Glutamatergic neuron (in vitro differentiated cells): ENCODE measurements at places on chromosomes 7 and 10. TPM values are rescaled to one million over a fixed set of nuclear protein-coding genes. Genes with fewer than 3 reads are reported as not detected.

- DNase-seq: no peak
Measured at GRCh38 chr7:100080907-100081534, 502 bp downstream of the ZNF3 start.

Gene PNLIPRP3
- not detected for total RNA-seq

GRCh38 chr10:123906296-123906695 is 14.7 kb upstream of the CPXM2 start:
- DNase-seq: no peak

Gene SGPL1
- total RNA-seq: 111 TPM

Gene AKR1C8
- not detected for total RNA-seq

DNA sequence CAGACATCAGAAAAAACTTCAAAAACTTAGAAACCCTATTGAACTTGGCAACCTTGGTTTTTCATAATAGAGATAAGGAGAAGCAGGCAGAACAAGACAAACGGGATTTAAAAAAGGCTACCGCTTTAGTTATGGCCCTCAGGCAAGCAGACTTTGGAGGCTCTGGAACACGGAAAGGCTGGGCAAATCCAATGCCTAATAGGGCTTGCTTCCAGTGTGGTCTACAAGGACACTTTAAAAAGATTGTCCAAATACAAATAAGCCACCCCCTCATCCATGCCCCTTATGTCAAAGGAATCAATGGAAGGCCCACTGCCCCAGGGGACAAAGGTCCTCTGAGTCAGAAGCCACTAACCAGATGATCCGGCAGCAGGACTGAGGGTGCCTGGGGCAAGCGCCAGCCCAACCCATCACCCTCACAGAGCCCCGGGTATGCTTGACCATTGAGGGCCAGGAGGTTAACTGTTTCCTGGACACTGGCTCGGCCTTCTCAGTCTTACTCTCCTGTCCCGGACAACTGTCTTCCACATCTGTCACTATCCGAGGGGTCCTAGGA is 115.3 kb downstream of the NRCAM start:
- no peak for DNase-seq

DNA sequence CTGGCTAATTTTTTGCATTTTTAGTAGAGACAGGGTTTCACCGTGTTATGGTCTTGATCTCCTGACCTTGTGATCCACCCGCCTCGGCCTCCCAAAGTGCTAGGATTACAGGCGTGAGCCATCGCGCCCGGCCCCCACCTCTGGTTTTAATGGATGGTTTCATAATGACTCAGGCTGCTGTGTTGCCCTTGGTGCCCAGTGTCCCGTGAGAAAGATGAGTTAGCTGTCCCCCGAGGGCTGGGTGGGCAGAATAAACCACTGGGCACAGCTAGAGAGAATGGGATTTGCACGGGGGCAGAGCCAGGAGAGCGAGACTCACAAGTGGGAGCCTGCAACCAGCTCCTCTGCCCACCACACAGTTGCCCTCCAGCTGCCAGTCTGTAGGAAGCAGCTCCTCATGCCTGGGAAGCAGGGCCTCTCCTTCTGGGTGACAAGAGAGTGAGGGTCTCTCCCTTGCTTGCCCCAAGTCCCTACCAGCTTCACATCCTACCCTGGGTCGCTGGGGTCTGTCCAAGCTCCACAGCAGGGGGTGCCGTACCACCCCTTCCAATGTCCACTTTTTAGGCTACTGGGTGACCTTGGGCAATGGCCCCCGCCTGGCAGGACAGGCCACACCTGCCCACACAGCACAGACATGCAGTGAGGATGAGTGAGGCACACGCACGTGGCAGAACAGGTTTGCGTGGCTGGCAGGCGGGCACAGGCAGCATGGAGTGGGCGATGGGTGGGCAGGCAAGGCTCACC is 16.1 kb upstream of the NDST2 start:
- DNase-seq: no peak

Gene ZNF736
- 9.6 TPM for total RNA-seq

GRCh38 chr7:108455551-108455997 is 662 bp downstream of the NRCAM start:
- no peak for DNase-seq

DNA sequence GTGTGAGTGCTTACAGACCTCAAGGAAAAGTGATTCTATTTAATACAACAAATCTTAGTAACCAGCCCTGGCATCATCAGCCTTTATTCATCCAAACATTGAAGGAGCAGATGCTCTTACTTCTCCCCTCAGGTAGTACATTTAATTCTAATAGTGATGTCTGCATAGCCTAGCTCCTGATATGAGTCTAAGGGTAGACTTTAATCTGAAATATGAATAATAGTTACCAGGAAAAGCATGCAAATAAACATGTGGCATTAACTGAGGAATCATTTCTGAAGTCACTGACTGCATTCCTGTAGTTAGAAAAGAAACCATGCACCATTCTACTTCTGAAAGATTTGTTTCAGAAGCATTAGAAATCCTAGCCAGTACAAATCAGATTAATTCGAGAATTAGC is 25.7 kb upstream of the LMBR1 start:
- no peak for DNase-seq

Gene RSPH10B2
- 1.0 TPM for total RNA-seq

GRCh38 chr7:113143486-113144257 is 25.3 kb upstream of the SMIM30 start:
- no peak for DNase-seq

Gene CDH23
- 2.0 TPM for total RNA-seq

GRCh38 chr10:130741901-130742855 is 569.3 kb downstream of the TCERG1L start:
- DNase-seq: no peak

Gene ADAM8
- total RNA-seq: 5.4 TPM

DNA sequence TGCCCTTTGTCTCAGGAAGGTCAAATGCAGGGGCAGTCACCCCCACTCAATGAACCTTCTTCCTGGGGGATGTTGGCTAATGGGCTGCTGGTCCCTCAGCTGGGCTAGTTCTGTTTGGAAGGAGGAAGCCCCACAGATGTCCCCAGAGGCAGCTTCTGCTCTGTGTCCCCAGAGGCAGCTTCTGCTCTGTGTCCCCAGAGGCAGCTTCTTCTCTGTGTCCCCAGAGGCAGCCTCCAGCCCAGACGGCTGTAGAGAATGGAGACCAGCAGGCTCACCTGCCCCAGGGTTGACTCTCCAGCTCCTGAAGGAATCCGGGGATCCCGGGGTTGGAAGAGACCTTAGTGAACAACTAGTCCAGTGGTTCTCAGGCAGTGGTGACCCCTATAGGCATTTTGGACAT is 62.5 kb upstream of the LEP start:
- no peak for DNase-seq

DNA sequence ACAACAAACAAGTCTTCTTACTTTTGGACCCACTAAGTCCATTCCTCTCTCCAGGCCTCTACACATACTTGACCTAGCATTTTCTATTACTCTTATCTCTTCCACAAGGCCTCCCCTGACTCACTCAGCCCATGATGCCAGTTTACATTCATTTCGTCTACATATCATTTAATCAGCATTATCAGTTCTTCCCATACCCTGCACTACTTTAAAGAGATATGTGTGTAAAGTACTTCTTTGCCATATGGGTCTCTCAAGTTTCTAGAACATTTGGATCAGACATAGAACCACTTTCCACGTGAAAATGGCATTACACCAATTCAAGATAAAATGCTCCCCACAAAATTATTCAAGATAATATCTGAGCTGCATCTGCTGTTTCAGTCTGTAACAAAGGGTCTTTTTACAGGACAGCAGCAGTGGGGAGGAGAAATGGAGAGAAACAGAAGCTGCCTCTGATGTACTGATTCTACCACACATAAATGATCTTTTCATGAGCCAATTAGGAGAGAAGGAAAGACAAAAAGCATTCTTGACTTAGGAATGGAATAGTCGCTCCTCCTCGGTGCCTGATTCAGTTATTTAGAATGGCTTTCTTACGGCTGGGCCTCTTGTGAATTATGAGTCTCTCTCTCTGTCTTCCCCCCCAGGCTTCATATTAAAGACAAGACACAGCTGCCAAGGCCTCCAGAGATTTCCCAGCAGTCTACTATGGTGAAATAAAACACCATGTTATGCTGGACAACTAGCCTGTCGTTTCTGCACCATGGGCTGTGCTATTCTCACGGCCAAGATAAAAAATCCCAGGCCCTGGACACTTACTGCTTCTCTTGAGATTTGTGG is 46.9 kb upstream of the SEPTIN7 start:
- peak; percentile 32 for DNase-seq

GRCh38 chr7:126658684-126659083 is 594.1 kb downstream of the GRM8 start:
- no peak for DNase-seq

DNA sequence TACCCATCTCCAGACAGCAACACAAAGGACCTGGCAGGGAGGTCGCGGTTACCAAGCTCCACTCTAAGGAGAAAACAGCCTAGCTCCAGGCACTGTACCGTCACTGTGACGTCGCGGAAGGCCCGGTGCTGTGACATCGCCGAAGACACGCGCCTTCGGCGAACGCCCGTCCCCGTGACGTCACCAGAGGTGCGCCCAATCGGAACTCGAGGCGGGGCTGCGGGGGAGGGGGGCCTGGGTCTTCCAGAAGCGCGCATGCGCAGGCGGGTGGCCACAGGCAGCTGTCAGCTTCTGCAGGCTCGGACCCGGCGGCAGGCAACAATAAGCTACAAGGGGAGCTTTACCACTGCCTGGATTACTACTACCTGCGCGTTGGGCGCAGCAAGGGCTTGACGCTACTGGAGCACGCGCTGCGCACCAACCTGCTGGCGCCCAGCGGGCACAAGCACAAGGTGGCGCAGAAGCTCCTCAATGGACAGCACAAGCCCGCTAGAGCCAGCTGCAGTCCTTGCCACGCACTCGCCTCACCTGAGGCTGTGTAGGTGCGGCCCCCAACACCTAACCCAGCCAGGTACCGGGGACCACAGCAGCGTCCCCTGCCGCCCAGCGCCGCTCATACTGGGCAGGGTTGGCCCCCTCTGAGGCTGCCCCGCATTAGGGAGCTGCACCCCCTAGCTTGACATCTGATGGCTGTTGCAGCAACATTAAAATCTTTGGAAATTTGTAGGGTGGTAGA is 208.4 kb downstream of the TPST1 start:
- peak; percentile 93 for DNase-seq

Gene OR2A1
- total RNA-seq: not detected

Gene LIPM
- total RNA-seq: not detected

- no peak for DNase-seq
Measured at GRCh38 chr7:116834815-116835504, 27.4 kb upstream of the CAPZA2 start.

DNA sequence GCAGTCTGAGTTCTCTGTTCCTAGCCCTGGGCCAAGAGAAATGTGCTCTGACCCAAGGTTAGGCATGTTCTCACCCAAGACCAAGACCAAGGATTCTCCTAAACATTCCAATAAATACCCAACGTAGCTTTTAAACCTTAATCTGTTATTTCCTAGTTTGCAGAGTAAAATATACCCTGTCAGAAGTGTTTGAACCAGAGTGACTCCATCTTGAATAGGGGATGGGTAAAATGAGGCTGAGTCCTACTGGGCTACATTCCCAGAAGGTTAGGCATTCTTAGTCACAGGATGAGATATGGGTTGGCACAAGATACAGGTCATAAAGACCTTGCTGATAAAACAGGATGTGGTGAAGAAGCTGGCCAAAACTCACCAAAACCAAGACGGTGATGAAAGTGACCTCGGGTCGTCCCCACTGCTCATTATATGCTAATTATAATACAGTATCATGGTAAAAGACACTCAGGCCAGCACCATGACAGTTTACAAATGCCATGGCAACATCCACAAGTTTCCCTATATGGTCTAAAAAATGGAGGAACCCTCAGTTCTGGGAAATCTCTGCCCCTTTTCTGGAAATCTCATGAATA is 27.7 kb downstream of the PLXNA4 start:
- no peak for DNase-seq

Gene CAMK2B
- 55.1 TPM for total RNA-seq

Gene SYNPO2L
- 0.42 TPM for total RNA-seq

Gene RTKN2
- 3.2 TPM for total RNA-seq

Gene CCDC186
- 15.7 TPM for total RNA-seq

DNA sequence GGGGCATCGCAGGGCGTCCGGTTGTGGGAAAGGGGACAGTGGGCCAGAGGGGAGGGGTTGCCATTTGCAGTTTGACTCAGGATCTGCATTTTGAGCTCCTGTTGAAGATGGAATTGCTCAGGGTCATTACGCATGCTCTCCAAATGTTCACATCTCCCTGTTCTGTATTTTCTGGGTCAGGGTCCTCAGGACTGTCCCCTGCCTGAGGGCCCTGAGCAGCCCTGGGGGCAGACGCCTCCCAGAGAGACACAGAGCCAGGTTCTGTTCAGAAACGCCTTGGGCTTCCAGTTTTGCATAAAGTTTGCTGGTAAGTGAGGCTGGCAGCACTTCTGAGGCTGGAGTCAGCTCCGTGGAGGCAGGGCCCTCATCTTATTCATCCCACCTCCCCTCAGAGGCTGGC is 34.1 kb upstream of the NUB1 start:
- DNase-seq: no peak

Gene PLEKHS1
- total RNA-seq: not detected

Gene NPY4R2
- total RNA-seq: not detected

GRCh38 chr7:83085299-83085698 is 77.4 kb downstream of the PCLO start:
- no peak for DNase-seq

DNA sequence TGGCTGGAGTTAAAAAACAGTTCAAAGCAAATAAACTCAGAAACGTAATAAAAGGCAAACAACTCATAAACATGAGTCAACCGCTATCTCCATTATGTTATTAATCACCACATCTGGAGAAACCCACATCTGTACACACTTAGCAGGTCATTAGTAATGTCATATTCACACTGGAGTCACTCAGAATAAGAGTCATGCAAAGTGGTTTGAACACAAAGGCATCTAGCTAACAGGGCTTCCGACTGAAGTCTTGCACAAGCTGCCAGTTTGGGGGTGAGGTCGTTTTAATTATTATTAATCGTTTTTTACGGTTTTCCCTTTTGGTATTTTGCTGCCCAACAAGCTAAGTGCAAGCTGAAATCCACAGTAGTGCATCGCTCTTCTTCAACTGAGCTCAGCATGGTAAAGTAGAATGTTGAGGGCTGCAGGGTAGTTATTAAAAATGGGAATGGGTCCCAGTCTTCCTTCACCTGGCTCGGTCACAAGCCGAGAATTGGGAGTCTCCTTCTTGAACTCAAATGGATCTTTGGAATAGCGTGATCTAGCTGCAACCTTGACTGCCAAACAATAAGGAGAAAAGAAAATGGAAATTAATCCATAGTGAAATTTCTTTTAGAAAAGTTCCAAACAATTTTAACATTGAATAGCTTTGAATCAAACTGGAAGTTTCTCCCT is 663.5 kb downstream of the KCNMA1 start:
- DNase-seq: no peak

Gene CCDC136
- 202 TPM for total RNA-seq

DNA sequence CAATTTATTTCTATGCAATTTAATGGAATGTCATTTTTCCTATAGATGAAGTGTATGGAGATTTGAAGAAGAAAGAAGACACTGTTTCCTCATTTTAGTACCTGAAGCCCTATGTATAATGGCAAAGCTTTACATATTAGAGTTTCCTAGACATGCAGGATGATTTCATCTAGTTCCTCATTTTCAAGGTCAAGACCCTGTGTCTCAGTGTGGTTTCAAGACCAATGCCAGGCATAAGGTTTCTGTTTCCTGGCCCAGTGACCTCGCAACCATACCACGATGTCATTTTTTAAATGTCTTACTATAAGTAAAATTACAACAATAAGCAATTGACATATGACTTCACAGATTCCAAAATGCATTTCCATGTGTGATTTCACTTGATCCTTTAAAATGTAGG is 336.5 kb upstream of the PRKCQ start:
- no peak for DNase-seq

GRCh38 chr10:100009283-100009792 is 409 bp downstream of the DNMBP start:
- peak; percentile 23 for DNase-seq

GRCh38 chr7:95628831-95629439 is 32.6 kb upstream of the PDK4 start:
- no peak for DNase-seq
